ENCODE measurements at places on chromosomes 3 and 15. TPM values are rescaled to one million over a fixed set of nuclear protein-coding genes. Genes with fewer than 3 reads are reported as not detected.
A peak's percentile ranks its signal among the peaks of the same experiment; 100 is the strongest.

The SLC24A1 gene
- 2.5 TPM for total RNA-seq

The SCAMP5 gene
- total RNA-seq: 5.7 TPM

The SERF2 gene
- total RNA-seq: 923 TPM

The RBP2 gene
- total RNA-seq: not detected

The ZNF717 gene
- 8.5 TPM for total RNA-seq

DNA sequence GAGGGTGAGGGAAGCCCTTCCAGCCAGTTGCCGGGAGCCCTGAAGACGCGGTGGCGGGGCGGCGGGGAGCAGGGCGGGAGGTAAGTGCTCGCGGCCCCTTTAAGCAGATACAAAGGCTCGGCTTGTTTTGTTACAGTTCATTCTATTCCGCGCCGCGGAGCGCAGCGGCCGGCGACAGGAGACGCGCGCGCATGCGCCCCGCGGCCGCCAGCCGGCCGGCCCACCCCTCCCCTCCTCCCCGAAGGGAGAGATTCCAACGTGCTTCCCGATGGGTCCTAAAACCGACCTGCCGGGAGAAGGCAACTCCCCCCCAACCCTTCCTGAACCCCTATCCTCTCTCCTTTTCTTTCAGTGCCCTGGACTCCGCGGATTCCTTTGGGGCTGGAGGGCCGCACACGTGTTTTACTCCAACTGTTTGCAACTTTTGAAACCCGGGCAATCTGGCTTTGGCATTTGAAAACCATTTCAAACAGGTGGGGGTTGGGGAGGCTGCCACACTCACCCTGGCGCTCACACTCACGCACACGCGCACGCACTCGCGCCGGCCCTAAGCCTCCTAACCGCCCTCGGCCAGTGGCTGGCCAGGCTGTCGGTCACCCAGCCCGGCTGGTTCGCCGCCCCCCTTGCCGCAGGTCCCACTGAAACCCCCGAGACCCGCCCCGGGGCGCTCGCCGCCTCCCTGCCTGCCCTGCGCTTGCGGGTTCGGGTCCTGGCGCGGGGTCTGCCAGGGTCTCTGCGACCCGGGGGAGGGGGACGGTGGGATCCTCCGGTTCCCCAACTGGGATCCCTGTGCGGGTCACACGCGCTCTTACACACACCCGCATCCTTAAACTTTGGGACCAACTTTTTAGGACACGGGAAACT lies at the start of gene MAGI1:
Gene MAGI1, minus strand, starts transcription at position 193 of the 864 bp plus-strand sequence. CDS start 610 bp downstream, outside the sequence.
- peak; percentile 91 for DNase-seq

DNA sequence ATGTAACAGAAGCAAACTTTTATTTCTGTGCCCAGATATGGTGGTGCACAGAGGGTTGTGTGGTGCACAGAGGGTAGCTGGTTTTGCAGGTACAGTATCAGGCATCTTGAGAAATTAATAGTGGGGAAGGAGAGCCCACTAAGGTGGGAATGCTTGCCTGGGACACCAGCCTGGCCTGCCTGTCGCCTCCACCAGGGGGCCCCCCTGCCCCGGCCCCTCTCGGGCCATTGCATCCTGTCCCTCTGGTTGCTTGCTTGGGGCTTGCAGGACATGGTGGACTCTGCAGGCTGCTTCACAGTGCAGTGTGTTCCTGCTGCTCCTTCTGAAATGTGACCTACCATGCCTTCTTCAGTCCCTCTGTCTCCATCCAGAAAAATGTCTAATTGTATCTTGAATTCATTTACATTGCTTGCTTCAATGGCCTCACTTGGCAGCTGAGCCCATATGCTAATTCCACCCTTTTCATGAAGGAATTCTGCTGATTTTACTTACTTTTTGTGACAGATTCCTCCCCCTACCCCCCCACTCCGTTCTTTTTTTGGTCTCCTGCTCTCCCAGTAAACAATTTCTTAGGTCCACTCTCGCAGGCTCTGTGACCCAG lies 73.6 kb downstream of the EEFSEC start:
- DNase-seq: no peak

DNA sequence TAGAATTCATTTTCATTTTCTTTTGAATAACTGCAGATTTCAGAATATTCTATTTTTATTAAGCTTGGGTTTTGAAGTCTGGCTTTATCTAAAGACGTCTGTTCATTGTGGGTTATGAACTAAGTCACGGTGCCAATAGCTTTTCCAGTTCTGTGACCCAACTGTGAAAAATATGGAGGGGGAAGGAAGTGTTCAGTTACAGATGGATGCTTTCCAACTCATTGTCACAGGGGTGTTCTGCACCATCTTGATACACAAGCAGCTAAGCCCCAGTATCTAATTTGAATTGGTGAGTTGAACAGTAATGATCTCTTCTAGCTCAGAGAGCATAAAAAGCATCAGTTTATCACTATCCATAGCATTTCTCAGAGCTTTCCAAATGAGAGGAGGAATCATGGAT lies 710.6 kb downstream of the EDEM1 start:
- DNase-seq: no peak

- DNase-seq: no peak
Measured at GRCh38 chr15:78438619-78439285, 736 bp downstream of the IREB2 start.

DNA sequence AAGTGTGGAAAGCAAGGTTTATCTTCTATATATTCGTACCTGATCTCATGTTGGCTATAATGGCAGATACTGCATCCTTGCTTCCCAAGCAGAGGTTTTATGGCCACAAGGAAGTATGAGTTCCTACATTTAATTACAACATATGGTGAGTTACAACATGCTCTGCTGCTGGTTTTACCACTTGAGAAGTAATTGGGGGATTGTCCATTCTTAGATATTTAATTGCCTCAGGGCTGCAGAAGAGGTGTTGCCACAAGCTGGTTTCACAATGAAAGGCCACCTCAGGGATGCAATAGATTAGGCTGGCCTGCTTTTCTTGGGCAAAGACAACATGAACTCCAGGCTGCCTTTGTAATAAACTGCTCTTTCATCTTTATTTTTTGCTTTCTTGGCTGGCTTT lies 48.6 kb downstream of the RAP2B start:
- no peak for DNase-seq

DNA sequence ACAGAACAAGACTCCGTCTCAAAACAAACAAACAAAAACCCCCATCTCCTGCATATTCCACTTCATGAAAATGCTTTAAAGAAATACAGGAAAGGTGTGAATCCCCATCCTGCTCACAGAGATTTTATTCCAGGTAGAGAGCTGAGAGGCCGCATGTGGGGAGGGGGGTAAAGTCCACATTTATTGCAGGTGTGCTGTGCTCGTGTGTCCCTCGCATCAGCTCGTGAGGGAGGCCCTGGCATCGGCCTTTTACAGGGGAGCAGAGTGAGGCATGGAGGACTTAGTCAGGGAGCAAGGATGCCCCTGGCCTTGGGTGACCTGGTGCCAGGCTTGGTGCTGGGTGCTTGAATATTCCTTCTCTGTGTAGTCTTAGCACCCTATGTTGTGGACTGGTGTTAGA lies 413.5 kb upstream of the C2CD4B start:
- DNase-seq: no peak

DNA sequence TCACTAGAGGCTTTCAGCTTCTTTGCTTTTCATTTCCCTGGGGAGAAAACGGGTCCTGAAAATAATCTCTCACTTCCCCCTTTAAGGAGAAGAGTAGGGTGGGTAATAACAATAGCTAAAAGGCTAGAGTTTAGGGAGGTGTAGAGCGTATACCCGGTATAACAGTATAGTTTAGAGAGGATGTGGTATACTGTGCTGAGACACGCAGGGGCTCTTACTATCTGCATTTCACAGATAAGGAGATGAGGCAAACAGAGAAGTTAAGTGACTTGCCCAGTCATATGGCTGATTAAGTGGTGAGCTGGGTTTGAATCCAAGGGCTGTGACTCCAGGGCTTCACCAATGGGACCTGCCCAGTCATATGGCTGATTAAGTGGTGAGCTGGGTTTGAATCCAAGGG lies 15.0 kb upstream of the KCNMB3 start:
- no peak for DNase-seq
